Myocyte (in vitro differentiated cells): ENCODE measurements at places on chromosomes 2 and 18. TPM values are rescaled to one million over a fixed set of nuclear protein-coding genes. Genes with fewer than 3 reads are reported as not detected.

DNA sequence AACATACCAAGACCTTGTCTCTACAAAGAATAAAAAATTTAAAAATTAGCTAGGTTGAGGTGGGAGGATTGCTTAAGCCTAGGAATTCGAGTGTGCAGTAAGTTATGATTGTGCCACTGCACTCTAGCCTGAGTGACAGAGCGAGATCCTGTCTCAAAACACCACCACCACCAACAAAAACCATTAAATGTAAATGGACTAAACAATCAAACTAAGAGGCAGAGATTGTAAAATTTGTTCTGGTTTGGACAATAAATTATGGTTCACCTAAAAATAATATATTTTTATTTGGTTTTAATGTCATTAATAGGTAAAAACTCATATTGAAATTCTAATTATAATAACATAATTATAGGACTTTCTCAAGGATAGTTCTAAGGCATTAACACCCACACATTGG lies 9.9 kb upstream of the ATIC start:
- DNase-seq = no peak

Gene SEC11C
- total RNA-seq = 16.1 and 24.3 TPM in 2 replicates

Gene AKAIN1
- total RNA-seq = not detected in 2 replicates

Gene UGT1A4
- total RNA-seq = not detected in 2 replicates

Gene RBM44
- 0.05 and 0.37 TPM in 2 replicates for total RNA-seq
